ENCODE measurements at places on chromosomes 3 and 15. TPM values are rescaled to one million over a fixed set of nuclear protein-coding genes. Genes with fewer than 3 reads are reported as not detected.

Gene TPRG1
- total RNA-seq: 2.7 TPM

Gene DCBLD2
- total RNA-seq: 27.2 TPM

Gene CLEC3B
- 78.6 TPM for total RNA-seq

Gene RTP1
- total RNA-seq: not detected

Gene CTXND1
- total RNA-seq: 0.94 TPM

Gene MCTP2
- total RNA-seq: 1.2 TPM

Gene CEMIP
- not detected for total RNA-seq

Data from Right ventricle myocardium superior (tissue), 1 donor.